ENCODE measurements at places on chromosomes 5 and 9.

DNA sequence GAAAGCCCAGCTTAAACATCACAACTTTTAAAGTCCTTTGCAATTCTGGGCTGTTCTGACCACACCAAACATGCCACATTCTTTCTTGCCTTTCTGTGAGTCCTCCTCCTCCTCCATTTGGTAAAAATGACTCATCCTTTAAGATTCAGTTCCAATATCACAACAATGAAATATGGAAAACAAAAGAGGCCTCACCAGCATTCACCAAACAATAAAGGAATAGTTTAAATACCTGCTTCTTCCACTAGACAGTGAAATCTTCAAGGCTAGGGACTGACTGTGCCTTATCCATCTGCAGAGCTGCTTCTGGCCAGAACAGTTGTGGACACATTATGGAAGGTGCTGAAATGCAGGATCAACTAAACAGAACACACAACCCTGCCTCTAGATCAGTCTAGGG is 36.0 kb downstream of the NR6A1 start:
- no peak for DNase-seq

GRCh38 chr5:64462391-64462790 is 43.4 kb upstream of the RGS7BP start:
- DNase-seq, result no peak

GRCh38 chr9:97128919-97129318 is 90.0 kb upstream of the CTSV start:
- DNase-seq, result no peak

GRCh38 chr5:79416499-79416898 is 97.4 kb downstream of the HOMER1 start:
- no peak for DNase-seq

- DNase-seq, result no peak
Measured at GRCh38 chr5:99814321-99815063, 720.7 kb upstream of the FAM174A start.

- DNase-seq, result no peak
Measured at GRCh38 chr5:125226825-125227224, 480.4 kb upstream of the ZNF608 start.

DNA sequence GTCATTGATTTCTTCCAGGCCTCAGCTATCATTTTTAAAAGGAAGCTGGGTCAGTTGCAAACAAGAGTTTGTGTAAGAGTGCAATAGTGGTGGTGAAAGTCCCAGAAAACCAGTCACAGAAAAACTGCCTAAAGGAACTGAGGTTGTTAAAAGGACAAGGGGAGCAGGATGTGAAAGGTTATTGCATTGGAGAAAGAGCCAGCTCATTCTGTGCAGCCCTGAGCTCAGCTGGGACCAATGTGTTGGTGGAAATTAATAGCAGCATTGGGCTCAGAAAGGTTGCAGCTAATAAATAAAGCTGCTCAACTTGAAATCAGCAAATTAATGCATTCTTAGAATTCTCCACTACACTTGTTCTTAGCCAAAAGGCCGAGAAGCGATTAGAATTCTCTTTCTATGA is 34.9 kb downstream of the NREP start:
- peak; percentile 31 for DNase-seq

DNA sequence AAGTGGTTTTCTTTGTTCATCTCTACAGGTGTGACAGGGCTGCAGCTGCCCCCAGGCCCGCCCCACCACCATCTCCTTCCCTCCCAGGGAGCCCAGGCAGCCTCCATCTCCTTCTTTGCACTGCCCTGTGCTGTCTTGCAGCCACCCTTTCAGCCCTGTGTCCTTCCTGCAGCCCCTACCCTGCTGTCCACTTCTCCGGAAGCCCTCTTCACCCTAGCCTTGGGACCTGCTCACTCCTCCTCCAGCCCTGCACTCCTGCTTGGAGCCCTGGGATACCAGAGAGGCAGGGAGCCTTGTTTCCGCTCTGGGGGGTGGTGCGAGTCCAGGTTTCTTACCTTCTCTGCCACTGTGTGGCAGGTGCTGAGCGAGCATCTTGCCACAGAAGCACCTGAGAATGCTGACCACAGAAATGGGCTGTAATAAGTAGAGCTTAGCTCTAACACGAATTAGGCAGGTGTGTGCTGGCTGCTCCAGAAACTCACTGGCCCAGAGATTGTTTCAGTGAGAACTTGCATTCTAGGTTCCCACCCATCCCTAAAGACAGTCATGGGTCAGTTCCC is 51.3 kb upstream of the GADD45G start:
- DNase-seq, result no peak

DNA sequence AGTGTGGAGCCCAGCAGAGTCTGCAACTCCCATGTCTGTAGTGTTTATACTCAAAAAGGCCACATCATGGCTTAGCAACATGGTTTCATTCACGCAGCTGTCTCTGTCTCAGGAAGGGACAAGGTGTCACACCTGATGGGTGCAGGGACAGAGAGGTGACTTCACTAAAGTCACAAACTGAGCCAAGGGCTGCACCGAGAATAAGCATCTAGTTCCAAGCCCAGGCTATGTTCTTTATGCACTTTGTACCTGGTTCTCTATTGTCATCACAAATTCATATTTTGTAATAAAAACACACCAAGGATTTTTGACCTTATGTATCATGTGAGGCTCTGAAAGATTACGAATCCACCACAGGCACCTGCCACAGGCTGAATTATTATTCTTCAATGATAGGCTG is 64.9 kb upstream of the STK32A start:
- no peak for DNase-seq

GRCh38 chr9:4130166-4130565 is 169.7 kb downstream of the GLIS3 start:
- DNase-seq, result no peak
